NCI-H2029 treated with DMSO at 0.1 percent for 48 hours (cell line): ENCODE measurements at places on chromosomes 5 and 9.

DNA sequence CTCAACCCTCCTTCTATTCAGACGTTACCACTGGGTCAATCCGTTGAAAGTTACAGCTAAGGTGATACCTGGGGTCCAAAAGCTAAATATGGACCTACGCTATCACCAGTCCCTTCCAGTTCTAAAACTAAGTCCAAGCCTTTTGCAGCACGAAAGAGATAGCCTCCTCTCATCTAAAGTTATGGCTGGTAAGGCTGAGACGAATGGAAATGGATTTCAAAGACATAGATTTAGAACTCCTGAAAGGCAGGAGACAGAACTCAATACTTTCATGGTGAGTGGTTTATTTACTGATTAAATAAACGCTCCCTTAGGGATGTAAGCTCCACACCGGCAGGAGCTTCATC lies 751 bp upstream of the RIC1 start:
- no peak for DNase-seq

DNA sequence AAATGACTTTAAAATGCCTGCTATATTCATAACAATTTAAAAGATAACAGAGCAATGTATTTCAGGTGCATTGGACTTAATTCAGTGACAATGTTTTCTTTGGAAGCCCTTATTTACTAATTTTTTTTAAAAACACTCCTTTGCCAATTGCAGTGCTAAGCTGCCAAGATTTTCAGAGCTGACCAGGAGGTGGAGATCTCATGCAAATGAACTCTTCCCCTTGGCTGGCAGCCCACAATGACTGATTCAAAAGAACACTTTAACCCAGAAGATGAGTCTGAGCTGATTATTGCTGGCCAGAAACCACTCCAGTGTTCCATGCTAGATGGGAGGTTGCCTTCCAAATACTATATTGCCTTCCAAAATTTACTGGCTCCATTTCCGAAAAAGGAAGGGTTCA lies 128.3 kb upstream of the CCNH start:
- peak; percentile 61 for DNase-seq

DNA sequence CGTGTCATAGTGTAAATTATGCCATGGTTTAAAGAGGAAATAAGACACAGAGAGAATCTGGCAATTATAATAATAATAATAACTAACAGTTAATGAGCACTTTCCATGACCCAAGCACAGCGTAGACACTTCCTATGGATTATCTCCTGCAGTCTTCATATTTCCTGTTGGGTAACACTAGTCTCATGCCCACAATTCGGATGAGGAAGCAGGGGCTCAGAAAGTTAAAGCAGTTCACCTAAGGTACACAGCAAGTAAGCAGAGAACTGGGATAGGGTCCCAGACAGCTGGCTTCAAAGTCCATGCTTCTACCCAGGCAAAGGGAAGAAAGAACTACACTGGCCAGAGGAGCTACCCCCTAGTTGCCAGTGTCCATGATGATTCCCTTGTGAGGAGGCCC lies 27.9 kb upstream of the TGFBI start:
- DNase-seq, result no peak

DNA sequence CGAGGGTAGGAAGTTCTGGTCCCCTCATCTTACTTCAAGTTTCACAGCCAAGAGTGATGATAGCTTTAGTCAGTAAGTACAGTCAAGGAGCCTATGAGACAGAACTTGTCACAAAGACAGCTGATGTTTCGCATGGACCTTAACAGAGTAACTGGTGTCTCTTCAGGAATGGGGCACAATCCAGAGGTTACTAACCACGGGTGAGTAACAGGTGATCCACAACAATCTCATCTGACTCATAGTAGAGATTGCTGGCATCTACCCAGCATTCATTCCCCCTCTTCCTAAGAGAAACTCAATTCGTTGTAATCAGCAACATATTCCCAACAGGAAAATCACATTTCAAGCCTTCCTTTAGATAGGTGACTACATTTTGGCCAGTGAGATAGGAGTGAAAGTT lies 126.7 kb downstream of the SNX18 start:
- DNase-seq, result no peak

- DNase-seq, result no peak
Observed at GRCh38 chr5:62538017-62538942, 40.3 kb upstream of the LRRC70 start.

GRCh38 chr5:82584631-82585030 lies 306.5 kb upstream of the RPS23 start:
- no peak for DNase-seq

- DNase-seq, result no peak
Observed at GRCh38 chr9:129198319-129199043, 20.4 kb upstream of the IER5L start.

DNA sequence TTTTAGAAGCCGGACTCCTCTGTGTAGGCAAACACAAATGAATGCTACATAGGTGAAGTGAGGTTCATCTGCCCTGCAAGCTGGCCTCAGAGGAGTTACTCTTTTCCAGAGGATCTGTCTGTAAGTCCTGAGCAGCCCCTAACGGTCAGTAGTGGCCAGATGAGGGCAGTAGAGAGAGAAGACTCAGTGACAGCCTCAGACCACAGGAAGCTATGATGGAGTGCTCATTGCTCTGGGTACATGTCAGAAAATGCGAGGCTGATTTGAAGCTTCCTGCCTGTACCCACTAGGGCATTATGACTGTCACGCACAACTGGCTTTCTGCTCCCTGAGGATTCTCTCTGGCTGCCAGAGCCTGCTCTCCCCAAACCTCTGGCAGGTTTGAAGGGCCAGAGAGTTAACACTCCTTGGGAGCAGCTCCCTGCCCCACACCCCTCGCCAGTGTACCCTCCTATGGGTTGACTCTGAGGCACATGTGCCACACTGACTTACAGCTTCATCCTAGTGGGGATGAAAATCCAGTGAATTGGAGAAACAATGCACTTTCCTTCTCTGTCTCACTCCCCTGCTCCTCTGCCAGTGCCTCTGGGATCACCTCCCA lies 141.5 kb downstream of the GABRG2 start:
- DNase-seq, result no peak

DNA sequence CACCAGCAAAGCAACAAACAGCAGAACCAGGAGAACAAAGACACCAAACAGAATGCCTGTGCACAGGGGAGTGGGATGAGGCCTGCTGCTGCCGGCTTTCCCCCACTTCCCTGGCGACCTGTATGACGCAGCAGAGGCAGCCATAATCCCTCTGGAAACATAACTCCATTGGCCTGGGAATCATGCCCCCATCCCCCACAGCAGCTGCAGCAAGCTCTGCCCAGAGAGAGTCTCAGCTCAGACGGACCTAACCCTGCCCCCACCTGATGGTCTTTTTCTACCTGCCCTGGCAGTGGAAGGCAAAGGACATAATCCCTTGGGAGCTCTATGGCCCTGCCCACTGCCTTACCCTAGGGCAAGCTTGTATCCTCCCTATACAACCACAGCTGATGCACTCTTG lies 81.8 kb upstream of the FANCC start:
- no peak for DNase-seq

- no peak for DNase-seq
Observed at GRCh38 chr9:112446080-112446479, 40.5 kb upstream of the KIAA1958 start.

- DNase-seq, result no peak
Observed at GRCh38 chr9:129415942-129416651, 204.8 kb downstream of the C9orf50 start.

- DNase-seq, result no peak
Observed at GRCh38 chr5:44870430-44870829, 61.7 kb downstream of the MRPS30 start.

DNA sequence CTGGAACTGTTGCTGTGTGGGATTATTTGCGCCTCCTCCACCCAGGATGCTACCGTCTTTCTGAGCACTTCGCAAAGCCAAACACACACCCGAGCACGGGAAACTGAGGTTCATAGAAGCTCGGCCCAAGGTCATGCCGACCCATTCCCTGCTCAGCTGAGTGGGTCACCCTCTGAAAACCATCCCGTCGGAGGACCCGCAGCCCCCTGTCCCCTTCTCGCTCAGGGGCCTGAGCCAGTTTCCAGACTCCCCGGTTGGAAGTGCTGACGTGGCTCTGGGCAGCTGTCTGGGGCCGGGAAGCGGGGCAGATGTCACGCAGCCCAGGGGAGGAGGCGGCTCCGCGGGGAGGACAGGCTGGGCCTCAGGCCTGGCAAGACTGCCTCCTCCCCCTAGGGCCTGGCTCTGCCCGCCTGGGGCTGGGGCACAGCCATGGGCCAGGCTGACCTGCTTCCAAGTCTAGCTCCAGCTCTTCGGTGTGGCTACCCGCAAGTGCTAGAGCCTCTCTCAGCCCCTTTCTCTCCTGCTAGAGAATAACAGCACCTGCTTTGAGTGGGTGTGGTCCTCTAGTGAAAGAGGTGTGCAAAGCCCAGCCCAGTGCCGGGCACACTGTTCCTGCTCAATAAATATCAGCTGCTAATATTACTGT lies 9.9 kb upstream of the CXXC5 start:
- DNase-seq, result peak; percentile 77

DNA sequence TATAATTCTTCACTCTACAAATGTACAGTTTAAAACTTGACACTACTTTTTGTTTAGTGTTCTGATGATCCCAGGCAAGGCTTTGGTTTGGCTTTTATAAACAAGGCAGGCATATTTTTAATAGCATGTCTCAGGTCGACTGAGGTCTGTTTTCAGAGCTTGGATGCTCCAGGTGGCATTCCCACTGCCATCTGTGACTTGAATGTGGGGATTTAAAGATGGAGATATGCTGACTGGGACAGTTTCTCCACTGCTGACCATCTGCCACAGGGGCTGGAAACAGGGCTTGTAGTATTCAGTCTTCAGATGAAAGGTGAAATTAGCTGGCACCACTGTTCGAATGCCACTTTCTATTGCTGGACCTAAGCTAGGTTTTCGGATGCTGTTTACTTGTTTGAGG lies 1266.2 kb upstream of the CDH18 start:
- DNase-seq, result no peak

- DNase-seq, result peak; percentile 9
Observed at GRCh38 chr9:80605129-80605528, 1033.4 kb downstream of the TLE4 start.

- no peak for DNase-seq
Observed at GRCh38 chr9:34635556-34635955, 2.0 kb downstream of the SIGMAR1 start.

DNA sequence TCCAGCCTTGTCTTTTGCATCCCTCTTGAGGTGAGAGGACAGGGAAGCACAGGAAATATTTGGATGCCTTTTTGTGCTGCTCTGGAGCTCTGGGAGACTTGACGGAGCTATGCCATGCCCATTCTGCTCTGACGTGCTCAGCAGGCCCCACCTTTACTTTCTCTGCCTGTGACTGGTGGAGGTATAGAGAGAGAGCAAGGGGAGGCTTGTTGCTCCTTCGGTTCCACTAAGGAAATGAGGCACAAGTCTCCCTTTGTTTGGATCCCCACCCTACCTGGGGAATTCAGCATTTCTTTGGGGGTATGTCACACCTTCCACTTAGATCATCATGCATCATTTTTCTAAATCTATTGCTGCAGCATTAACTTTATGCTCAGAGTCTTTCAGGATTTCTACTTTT lies 121.8 kb upstream of the CNTLN start:
- no peak for DNase-seq

- DNase-seq, result peak; percentile 83
Observed at GRCh38 chr5:124806373-124807077, 60.1 kb upstream of the ZNF608 start.

DNA sequence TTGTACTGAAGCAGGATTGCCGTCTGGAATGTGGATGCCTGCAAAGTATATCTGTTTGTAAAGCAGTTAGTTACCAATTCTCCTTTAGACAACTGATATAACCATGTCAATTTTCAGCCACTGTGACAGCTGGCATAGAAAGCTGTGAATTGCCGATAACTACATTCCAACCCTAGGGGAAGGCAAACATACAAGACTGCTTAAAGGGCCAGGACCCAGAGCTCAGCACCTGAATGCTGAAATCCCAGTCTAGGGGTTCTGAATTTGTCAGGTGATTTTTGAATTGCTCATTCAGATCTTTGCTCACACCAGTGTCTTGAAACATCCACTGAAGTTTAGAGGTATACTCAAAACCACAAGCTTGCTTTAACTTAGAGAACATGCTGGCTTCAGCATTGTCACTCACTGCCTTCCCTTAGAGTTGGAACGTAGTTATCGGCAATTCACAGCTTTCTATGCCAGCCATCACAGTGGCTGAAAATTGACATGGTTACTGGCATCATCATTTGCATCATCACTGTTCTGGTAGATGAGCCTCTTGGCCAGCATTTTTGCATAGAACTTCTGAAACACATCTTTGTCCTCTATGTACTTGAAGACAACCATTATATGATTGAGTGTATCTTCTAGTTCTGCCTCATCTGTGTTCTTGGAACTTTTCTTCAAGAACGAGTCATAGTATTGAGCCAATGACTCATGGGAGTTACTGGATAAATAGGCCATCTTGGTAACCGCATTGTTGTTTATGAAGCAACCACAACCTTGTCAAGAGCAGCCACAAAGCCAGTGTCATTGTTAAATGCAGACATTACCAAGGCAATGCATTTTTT lies 82.1 kb downstream of the CCDC192 start:
- DNase-seq, result no peak

DNA sequence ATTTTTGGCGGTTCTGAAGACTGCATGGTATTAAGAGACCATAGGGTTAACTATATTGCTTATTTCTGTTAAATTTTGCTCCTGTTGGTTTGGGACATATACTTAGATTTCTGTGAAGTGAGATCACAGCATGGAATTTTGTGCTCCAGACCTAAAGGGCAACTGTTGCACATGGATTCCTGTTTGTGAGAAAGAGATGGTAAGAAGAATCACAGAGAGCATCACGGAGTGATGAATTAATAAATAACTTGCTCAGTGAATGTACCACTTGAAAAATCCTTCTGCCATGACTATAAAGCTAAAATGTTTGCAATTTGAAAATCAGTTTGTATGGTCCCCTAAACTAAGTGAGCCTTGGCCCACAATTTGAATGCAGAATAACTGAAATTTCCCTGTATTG lies 4.5 kb downstream of the PSAT1 start:
- no peak for DNase-seq

DNA sequence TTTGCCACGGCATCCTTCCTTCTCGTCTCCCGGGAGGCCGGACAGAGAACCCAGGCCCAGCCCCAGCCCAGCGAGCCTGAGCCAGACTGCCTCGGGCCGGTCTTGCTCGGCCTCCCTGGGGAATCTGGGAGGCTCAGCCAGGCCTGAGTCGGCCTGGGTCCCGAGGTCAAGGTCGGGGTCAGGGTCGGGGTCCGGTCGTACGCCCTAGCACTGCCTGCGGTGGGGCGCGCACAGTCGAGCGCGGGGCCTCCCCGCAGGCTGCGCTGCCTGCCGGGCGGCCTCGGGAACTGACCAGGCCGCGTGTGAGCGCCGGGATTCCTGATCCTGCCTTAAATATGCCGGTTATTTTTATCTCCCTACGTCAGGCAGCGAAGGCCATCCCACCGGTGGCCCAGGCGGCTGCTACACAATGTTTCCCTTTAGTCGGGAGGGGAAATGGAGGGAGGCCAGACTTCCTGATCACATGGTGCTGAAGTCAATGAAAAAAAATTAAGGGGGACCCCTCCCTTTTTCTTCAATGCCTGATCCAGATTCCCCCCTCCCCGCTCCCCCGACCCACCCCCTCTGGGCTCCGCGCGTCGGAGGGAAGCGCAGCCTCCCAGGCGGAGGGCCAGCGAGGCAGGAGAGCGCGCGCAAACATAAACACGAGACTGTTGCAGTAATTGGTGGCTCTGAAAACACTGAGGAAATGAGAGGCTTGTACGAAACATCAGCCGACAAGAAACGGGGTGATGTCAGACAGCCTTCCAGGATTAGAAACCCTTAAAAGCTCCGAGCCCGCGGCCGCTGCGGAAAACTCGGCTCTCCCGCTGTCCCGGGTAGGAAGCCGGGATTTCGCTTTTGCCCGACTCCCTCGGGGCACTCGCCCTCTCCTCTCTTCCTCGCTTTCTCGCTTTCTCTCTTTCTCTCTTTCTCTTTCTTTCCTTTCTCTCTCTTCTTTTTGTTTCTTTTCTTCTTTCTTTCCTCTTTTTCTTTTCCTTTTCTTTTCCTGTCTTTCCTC lies 148.2 kb upstream of the KLF4 start:
- DNase-seq, result peak; percentile 26
